ENCODE measurements at places on chromosomes 1 and 21.

DNA sequence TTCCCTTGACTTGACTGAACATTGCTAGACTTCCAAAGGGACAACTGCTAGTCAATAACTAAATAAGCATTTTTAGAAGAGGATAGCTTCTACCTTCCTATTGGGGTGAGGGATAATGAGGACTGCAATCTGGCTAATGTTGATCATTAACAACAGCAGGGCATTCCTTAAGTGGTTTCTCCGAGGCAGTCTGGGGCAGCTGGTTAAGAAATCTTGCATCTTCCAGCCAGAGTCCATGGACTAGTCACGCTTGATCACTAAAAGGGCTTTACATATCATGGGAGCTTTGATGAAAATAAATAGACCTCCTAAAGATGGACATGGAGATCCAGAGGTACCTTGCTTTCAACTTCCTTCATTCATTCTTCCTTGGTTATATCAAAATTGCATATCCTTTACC, 329.4 kb upstream of the ESRRG start:
- no peak overlapping the region for H3K4me3 ChIP-seq
- DNase-seq = no peak
- H3K27me3 ChIP-seq = no peaks in the 10 kb centered on the region
- H3K36me3 ChIP-seq = no peaks in the 10 kb centered on the region

DNA sequence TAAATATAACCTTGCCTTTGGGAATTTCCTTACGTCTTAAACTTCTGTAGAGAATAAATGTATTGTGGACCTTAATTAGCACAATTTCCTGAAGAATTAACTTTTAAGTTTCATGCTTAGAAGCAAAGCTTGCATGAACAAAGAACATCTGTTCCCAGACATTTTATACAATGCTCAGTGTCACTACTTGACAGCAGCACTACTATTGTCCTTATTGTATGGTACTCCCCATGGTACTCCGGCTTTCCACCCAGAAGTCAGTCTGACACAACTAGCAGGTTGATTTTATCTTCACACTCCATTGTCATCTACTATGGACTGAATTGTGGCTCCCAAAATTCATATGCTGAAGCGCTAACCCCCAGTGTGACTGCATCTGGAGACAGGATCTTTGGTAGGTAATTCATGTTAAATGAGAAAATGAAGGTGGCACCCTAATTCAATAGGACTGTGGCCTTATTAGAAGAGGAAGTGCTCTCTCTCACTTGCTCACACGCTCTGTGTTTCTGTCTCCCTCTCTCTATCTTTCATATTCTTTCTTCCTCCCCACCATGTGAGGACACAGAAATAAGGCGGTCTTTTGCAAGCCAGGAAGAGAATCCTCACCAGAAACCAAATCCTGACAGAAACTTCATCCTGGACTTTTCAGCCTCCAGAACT, 10.7 kb upstream of the OR2B11 start:
- H3K27ac ChIP-seq = no peak overlapping the region
- H3K27me3 ChIP-seq = peaks cover 7% of the 10 kb centered on the region
- no peaks in the 10 kb centered on the region for H3K36me3 ChIP-seq
- H3K4me3 ChIP-seq = no peak overlapping the region
- DNase-seq = no peak

- no peaks in the 10 kb centered on the region for H3K4me1 ChIP-seq
- no peak overlapping the region for H3K4me3 ChIP-seq
- H3K36me3 ChIP-seq = no peaks in the 10 kb centered on the region
- no peak for DNase-seq
These were observed 429.6 kb downstream of the USP25 start for GRCh38 chr21:16159213-16159970.

DNA sequence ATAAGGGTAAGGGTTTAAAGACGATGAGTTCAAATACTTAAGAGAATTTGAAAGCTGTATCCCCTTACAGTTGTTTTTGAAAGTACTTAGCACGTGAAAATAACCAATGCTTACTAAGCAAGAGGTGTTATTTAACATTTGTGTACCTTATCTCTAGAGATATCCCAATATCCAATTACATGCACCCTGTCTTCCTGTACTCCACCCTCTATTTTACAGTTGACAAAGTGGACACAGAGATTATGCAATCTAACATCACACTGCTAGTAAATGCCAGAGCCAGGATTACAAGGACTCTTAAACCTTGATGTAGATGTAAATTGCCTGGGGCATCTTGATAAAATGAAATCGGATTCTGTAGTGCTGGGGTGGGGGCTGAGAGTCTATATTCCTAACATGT, 72.0 kb downstream of the GDAP2 start:
- no peak overlapping the region for H3K4me3 ChIP-seq
- peaks cover 3% of the 10 kb centered on the region for H3K36me3 ChIP-seq
- no peak for DNase-seq
- H3K27me3 ChIP-seq = no peaks in the 10 kb centered on the region

- H3K27me3 ChIP-seq = peaks cover 9% of the 10 kb centered on the region
- H3K4me3 ChIP-seq = peak overlapping the region; percentile 64
- peak; percentile 84 for DNase-seq
- H3K27ac ChIP-seq = peak overlapping the region; percentile 90
- peaks cover 75% of the 10 kb centered on the region for H3K4me1 ChIP-seq
- H3K36me3 ChIP-seq = peaks cover 6% of the 10 kb centered on the region
These were observed 37.0 kb downstream of the NUAK2 start for GRCh38 chr1:205284420-205285144.

Data from activated T-helper 1 cell treated with anti-CD3 and anti-CD28 coated beads, Interleukin-12 subunit alpha, Interleukin-12 subunit beta, Interleukin-2, Interleukin-4 antibody, amounts not matched to agents 30 ng/mL and 10 ng/mL and 1 ng/mL, durations not matched to agents 14 hours and 24 hours and 36 hours (primary cell).